Islet precursor cell (in vitro differentiated cells): ENCODE measurements at places on chromosomes 7 and 10.
A peak's percentile ranks its signal among the peaks of the same experiment; 100 is the strongest.

DNA sequence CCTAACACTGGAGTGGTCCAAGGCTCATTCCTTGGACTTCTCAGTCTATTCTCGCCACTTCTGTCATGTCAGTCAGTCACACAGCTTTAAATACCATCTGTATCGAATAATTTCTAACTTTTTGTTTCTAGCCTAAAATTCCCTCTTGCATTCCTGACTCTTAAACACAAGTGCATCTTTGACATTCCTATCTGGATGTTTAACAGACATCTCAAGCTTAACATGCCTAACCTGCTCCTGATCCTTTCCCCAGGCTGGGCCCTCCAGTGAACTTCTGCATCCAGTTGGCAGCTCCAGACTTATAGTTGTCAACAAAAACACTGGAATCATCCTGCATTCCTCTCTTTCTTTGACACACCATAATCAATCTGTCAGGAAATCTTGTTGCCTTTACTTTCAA lies 4.5 kb upstream of the ABCB4 start:
- DNase-seq: no peak

- DNase-seq: no peak
These were observed 201.5 kb downstream of the PRPF18 start for GRCh38 chr10:13788320-13788600.

DNA sequence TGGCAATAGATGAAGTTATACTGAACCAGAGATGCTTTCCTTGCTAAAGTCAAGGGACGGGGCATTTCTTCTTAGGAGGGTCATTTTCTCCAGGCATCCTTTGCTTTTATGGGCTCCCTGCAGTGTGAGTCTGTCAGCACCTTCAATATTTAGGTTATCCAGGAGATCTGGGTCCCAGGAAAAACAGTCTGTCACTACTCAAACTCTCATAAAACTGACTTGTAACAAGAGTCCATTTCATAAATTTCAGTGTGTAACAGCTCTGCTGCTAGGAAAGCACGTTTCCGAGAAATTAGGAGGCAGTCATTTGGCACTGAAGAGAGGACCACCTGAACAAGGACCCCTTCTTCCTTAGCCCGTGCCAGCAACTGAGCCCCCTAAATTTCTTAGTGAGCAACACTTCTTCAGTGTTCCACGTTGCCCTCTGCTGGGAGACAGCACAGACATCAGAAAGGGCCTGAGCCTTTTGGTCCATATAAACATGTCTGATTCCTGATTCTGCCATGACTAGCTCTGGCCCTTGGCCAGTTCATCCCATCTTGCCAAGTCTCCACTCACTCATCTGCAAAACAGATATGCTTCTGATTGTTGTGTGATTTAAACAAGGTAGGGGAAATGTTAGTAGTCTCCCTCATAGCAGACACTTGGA lies 7.2 kb downstream of the GCC1 start:
- no peak for DNase-seq

DNA sequence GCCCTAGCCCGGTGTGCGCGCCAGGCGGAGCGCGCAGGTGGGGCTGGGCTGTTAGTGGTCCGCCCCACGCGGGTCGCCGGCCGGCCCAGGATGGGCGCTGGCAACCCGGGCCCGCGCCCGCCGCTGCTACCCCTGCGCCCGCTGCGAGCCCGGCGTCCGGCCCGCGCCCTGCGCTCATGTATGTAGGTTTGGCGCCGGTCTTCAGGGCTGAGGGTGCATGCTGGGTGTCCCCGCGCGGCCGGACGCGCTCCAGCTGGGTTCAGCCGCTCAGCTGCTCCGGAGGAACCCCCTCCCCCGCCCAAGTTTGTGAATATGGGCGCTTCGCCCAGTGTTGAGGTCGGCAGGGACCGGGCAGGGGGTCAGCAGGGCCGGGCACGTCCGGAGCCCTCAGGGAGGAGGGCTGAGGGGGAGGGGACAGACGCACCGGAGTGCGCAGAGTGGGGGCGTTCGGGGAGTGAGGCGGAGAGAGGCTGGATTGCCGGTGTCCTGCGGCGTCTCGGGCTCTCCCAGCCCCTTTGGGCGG lies 559 bp downstream of the VWC2 start:
- peak; percentile 58 for DNase-seq

GRCh38 chr7:150447966-150448788 lies 2.3 kb upstream of the GIMAP8 start:
- no peak for DNase-seq

GRCh38 chr10:25175527-25176420 lies 973 bp downstream of the GPR158 start:
- peak; percentile 83 for DNase-seq

DNA sequence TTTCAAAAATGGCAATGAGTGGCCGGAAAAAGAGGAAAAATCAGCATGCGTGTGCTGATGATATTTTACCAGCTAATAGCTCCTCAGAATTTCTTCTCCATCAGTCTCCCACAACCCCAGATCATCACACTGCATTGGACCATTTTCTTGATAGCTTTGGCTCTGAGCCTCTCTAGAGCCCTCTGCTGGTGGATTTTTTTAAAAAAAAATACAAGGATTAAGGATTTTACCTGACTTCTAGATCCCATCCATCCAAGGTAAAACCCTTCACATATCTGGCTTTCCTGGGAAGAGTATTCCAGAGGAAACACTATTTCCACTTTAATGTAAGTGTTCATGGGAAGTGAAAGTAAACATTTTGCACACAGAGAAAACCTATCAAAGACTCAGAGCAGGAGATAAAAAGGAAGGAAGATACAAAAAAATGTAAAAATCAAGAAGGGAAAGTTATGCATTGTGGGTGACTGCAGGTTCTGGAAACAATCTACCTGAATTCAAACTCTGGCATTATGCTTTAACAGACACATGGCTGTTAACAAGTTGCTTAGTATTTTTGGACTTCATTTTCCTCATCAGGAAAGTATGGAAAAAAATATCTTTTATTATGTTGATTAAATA lies 380.9 kb downstream of the LRRTM3 start:
- no peak for DNase-seq

- no peak for DNase-seq
These were observed 326.0 kb downstream of the CRPPA start for GRCh38 chr7:16095171-16095950.

DNA sequence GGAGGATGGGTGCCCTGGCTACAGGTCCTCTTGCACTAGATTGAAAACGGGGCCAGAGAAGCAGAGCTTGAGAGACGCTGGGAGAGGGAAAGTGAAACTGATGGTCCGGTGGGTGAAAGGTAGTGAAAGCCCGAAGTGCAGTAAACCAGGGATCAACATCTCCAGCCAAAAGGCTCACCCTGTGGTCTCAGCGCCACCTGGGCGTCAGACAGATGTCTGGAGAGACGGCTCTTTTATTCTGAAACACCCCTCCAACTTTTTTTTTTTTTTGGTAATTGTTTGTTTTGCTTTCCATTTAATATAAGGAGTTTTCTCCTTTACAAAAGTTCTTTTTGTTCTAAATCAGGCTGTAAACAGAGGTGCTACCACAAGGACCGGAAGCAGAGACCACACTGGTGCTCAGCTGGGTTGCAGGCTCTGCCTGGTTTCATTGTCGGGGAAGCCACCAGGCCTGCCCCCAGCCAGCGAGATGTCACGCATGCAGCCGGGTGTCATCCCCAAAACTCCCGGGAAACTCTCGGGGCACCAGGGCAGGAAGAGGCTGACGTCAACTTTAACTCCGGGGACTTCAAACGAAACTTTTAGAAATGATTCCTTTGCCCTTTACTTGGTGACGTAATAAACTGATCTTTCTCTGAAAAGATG lies 11.2 kb downstream of the IL2RA start:
- no peak for DNase-seq

GRCh38 chr10:54282012-54282411 lies 519.0 kb downstream of the PCDH15 start:
- DNase-seq: no peak

DNA sequence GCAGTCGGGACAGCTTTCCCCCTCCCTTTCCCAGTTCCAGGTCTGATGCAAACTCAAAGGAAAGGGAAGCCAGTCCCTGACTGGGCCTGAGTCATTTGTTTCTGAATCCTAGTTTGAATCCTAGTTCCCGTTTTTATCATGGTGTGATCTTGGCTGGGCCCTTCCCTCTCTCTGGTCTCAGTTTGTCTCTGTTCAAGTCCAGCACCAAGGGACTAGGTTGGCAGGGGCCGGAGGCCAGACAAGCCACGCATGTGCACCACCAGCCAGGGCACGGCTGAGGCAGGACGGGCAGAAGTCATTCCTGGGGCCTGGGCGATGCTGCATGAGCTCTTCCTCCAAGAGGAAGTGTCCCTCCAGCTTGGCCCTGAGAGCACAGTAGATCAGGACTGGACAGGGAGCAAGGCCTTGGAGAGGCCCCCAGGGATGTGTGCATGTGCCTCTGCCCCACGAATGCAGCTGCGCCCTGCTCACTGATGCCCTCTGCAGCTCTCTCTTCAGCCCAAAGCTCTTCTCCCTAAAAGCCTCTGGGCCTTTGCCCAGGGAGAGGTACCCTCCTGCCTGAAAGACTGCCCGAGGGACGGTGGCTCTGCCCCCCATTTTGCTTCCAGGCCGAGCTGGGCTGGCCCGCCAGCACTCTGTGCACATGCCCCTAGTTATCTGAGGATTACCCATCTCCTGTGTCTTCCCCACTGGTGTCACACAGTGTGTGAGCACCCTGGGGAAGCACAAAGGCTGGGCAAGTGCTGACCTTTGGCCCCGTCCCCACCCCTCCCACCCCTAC lies 86.7 kb downstream of the ZMIZ1 start:
- no peak for DNase-seq

- no peak for DNase-seq
These were observed 93.5 kb downstream of the FOXP2 start for GRCh38 chr7:114508086-114508485.

- peak; percentile 95 for DNase-seq
These were observed 4.6 kb upstream of the INPP5A start for GRCh38 chr10:132532749-132533560.

DNA sequence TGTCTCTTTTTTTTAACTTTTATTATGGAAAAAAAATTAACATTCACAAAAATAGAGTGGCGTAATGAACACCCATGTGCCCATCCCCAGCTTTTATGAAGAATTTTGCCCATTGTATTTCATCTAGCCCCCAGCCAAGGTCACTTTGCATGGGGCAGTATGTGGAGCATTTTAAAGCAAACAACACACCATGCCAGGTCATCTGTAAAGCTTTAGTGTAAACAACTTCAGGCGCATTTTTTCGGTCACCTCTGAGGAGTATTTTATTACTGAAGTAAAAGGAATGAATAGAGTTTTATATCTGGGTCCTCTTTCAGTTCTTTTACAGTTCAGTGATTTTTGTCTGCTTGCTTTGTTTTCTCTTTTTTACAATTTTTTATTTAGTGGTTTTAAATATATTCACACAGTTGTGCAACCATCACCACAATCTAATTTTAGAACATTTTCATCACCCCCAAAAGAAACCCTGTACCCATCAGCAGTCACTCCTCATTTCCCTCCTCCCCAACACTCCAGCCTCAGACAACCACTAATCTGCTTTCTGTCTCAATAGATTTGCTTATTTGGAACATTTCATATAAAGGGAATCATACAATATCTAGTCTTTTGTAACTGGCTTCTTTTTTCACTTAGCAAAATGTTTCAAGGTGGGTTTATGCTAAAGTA lies 87.9 kb downstream of the SLC37A3 start:
- no peak for DNase-seq

- no peak for DNase-seq
These were observed 40.3 kb upstream of the SH2D4B start for GRCh38 chr10:80497187-80498077.

DNA sequence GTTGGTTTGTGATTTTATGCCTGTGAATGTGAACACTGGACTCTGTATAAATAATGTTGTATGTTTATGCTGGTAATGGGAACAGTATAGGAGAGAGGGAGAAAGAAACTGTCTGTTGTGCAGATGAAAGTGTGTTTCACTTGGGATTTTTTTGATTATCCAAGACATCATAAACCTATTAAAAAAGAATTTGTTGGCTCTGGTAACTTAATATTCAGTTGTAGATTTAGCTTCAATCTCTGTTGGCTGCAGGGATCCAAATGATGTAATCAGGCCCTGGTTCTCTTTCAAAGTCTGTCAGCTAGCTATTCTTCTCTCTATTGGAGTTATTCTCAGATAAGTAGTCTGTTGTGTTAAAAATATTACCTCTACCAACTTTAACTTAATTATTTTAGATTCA lies 168.8 kb upstream of the RHOBTB1 start:
- DNase-seq: no peak

GRCh38 chr7:148255333-148255732 lies 335.2 kb upstream of the C7orf33 start:
- DNase-seq: no peak

DNA sequence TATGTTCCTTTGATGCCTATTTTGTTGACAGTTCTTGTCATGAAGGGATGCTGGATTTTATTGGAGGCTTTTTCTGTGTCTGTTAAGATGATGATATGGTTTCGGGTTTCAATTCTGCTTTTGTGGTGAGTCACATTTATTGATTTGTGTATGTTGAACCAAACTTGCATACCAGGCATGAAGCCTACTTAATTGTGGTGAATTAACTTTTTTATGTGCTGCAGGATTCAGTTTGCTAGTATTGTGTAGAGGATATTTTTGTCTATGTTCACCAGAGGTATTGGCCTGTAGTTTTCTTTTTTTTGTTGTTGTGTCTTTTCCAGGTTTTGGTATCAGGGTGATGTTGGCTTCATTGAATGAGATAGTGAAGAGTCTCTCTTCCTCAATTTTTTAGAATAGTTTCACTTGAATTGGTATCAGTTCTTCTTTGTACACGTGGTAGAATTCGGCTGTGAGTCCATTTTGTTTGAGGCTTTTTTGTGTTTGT lies 345.9 kb downstream of the KIF20B start:
- DNase-seq: no peak

DNA sequence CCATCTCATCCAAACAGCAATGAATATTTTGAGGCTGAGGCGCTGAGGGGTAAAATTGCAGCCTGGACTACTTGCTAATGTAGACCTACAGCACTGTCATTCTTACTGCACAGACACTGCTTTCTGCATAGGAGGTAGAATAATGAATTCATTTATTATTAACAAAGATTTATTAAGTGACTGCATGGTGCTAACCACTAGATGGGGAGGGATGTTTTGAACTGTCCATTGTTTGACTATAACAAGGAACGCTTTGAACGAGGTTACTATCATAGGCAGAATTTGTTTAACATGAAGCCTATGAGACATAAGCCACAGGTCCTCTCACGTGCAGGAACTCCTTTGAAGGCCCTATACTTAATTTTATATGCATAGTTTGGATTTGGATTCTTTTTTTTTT lies 143.8 kb downstream of the CFTR start:
- no peak for DNase-seq
